CD4-positive, alpha-beta T cell treated with Interleukin-6 for 4 hours (primary cell): ENCODE measurements at places on chromosomes 1 and 21.

- no peak for DNase-seq
These were observed 12.6 kb downstream of the ETV3L start for GRCh38 chr1:157087030-157087429.

DNA sequence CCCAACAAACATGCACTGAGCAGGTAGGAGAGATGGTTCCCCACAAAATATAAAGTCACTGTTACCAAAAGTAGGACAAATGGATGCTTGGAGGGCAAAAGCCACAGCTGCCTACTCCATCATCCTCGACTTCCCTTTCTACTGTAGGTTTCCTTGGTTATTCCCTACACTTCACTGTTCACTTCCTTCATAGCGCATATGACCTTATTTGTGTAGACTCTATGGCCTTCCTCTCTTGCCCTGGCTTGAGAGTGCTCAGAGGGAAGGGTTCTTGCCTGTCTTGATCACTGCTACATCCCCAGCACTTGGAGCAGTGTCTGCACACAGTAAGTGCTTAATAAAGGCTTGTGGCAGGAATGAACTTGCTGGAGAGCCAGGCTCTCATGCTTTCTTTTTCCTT, 14.6 kb upstream of the TRNP1 start:
- no peak for DNase-seq

DNA sequence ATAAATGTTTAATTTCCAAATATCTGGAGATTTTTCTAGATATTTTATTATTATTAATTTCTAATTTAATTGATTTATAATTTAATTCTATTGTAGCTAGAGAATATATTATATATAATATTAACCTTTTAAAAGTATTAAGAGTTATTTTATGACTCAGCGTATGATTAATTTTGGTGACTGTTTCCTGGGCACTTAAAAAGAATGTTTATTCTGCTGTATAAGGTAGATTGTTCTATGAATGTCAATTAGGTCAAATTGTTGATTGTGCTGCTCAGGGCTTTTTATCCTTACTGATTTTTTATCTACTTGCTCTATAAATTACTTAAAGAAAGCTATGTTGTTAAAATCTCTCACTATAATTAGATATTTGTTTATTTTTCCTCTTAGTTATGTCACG, 20.1 kb upstream of the GJA8 start:
- DNase-seq, result no peak

GRCh38 chr1:185895208-185895900, 161.2 kb downstream of the HMCN1 start:
- DNase-seq, result no peak

DNA sequence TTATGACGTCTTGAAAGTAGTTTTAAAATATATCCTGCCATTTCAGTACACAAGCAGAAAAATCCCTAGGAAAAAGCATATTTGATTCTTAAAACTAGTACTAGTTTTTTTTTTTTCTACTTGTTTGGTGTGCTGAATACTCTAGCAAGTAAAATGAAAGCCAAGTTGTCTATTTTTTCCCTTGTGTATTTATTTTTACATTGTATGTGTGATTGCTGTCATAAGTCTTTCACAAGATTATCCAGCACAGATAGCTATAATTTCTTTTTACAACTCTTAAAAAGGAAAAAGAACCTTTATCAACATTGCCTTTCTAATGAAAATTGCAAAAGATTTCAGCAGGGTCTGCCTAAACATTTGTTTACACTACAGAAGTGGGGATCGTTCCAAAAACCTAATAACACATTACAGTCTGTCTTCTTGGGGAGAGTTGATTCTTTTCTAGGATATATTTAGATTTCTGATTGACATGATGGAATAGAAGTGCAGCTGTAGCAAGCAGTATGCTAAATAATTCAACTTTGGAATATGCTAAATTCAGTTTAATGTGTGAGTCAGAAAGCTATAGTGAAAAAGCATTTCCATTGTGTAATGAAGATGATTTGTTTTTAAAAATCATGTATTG, 2.5 kb downstream of the DR1 start:
- DNase-seq, result no peak

DNA sequence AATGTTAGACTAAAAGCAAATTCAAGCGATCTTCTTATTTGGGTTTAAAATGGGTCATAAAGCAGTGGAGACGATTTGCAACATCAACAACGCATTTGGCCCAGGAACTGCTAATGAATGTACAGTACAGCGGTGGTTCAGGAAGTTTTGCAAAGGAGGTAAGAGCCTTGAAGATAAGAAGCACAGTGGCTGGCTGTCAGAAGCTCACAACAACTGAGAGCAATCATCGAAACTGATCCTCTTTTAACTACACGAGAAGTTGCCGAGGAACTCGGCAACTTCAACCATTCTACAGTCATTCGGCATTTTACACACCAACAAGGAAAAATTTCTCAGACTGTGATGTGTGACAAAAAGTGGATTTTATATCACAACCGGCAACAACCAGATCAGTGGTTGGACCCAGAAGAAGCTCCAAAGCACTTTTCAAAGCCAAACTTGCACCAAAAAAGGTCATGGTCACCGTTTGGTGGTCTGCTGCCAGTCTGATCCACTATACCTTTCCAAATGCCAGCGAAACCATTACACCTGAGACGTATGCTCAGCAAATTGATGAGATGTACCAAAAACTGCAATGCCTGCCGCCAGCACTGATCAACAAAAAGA, 47.9 kb downstream of the ASH1L start:
- DNase-seq, result peak; percentile 38

- no peak for DNase-seq
These were observed 9.1 kb upstream of the GPR88 start for GRCh38 chr1:100528871-100529270.

DNA sequence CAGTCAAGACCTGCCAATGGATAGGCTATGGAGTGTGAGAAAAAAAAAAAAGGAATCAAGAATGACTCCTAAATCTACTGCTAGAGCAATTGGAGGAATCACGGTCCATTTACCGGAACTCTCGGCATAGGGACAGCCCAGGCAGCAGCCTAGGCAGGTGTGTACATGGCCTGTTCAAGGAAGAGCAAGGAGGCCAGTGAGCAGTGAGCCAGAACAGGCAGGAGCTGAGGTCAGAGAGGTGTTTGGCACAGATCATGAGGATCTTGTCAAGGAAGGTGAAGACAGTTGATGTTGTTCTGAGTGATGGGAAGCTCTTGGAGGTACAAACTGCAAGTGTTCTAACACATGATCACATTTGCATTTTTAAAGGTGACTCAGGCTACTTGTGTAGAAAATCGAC, 40.6 kb upstream of the HHAT start:
- DNase-seq, result no peak

GRCh38 chr1:221735999-221736398, 5.9 kb downstream of the DUSP10 start:
- DNase-seq, result no peak

GRCh38 chr1:15953791-15954241, 22.1 kb downstream of the ZBTB17 start:
- DNase-seq, result no peak

DNA sequence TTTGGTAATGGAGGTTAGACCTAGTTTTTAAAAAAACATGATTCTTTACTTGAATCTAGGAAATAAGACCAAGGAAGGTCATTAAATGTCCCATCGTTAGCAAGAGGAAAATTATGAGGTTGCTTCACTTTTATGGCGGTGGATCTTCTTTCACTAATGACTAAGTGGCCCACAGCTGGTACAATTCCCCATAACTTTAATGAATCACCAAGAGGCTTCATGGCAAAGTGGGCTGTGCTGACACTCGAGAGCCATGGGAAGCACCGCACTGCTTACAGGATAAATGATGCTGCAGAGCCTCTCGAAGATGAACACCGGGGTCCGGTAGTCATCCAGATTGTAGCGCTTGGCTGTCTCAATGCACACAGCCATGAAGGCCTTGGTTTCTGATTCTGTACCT, 108.8 kb downstream of the UBR4 start:
- no peak for DNase-seq

GRCh38 chr1:176609556-176610408, 146.8 kb downstream of the PAPPA2 start:
- DNase-seq, result no peak

GRCh38 chr1:240496941-240497340, 115.0 kb downstream of the GREM2 start:
- no peak for DNase-seq

DNA sequence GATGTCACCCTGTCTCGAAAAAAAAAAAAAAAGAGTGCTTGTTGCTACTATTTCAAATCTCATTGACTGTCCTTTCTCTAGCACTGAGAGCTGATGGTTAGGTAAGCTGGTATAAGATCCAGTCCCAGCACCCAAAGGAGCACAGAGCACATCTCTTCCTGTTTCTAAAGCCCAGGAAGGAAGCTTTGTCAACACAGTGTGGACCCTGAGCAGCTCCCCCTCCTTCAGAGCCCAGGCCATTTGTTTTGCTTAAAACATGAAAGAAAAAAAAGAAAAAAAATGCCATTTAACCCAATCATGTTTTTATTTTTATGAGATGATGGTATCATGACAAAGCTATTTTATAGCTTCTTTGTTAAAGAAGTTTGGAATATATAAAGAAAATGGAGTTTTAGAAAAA, 184.1 kb upstream of the DUSP10 start:
- DNase-seq, result no peak

- no peak for DNase-seq
These were observed 12.7 kb upstream of the TRAF3IP3 start for GRCh38 chr1:209743145-209743482.

- no peak for DNase-seq
These were observed 36.2 kb upstream of the CSF1 start for GRCh38 chr1:109874445-109874844.

DNA sequence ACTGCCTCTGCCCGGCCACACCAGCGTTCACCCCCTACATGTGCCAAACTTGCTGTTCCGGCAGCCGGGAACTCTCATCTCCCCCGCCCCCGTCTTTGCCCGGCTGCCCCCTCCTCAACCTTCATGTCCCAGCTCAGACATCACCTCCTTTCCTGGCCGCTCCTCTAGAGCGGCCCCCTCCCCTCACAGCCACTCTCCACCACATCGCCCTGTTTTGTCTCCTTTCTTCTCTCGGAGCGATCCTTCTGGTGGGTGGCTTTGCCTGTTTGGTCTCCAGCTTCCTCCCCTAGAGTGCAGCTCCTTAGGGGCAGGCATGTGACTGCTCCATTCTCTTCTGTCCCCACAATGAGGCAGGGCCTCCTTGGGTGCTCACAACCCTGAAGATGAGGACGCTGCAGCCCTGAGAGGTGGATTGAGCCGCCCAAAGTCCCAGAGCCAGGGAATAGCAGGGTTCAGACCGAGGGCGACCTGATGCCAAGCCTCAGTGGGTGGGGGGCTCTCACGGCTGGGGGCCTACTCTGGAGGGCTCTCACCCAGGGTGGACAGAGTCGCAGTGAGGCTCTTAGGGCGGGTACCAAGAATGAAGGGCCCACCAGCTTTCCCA, 44.9 kb upstream of the ECE1 start:
- no peak for DNase-seq

DNA sequence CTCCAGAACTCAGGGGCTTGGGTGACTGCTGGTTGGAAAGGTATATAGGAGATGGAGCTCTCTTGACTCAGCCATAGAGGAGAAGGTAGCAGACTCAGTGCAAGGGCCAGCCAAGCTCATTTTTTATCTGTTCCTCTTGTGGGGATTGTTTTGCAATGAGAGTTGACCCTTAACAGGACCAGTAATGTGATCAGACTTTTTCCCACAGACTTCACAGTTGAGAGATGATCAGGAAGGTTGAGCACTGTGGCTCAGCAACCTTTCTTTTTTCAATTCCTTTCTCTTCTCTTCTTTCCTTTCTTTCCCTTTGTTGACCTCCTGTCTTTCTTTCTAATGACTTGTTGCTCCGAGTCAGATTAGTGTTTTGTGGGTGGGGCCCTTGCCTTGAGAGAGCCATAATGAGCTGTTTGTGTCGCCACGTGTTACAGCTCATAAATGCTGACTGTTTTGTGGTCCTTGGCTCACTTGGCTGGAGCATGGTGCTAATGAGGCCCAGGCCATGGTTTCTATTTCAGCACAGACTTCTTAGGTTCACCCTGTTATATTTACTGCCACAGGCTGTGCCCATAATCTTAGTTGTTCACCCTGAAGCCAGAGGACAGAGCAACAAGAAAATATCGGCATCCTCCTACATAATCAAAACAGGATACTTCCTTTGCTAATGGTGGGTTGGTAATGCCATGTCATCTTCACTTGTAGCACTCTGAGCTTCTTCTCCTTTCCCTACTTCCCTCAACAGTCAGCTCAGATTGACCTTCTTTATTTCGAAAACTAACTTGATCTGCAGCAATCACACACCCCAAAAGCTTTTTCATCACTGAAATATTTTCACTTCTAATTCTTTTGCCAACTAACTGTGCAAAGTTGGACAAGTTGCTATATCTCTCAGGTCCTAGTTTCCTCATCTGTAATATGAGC, 13.9 kb downstream of the ADAM30 start:
- DNase-seq, result no peak

DNA sequence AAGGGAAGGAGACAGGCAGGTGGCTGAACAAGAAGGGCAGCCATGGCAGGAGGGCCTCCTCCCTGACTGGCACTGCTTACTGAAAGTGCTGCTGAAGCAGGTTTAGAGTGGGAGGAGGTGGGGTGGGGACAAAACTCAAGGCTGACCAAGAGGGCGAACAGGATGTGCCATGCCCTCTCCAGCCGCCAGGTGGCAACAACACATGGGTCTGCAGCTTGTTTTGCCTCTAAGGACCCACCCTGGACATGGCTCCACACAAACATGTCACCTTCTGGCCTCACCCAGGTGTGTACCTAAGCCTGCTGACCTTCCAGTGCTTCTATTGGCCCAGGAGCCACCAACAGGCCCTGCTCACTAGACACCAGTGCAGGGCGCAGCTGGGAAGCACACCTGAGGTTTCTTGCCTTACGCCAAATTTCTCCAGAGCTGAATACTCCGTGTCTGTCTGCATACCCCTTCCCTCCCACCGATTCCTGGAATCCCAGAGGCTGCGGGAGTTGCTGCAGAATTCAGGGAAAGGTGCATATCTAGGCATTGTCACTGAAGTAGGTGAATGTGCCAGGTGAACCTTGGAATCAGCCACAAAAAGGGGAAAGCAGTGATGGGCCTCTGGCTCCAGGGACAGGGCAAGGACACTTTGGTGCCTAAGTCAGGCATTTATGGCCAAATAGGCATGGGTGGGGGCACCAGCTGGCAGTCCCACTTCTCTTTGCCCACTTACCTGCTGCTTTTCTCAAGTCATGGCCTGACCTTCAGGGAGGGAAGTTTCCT, 5.3 kb downstream of the PSRC1 start:
- peak; percentile 72 for DNase-seq

DNA sequence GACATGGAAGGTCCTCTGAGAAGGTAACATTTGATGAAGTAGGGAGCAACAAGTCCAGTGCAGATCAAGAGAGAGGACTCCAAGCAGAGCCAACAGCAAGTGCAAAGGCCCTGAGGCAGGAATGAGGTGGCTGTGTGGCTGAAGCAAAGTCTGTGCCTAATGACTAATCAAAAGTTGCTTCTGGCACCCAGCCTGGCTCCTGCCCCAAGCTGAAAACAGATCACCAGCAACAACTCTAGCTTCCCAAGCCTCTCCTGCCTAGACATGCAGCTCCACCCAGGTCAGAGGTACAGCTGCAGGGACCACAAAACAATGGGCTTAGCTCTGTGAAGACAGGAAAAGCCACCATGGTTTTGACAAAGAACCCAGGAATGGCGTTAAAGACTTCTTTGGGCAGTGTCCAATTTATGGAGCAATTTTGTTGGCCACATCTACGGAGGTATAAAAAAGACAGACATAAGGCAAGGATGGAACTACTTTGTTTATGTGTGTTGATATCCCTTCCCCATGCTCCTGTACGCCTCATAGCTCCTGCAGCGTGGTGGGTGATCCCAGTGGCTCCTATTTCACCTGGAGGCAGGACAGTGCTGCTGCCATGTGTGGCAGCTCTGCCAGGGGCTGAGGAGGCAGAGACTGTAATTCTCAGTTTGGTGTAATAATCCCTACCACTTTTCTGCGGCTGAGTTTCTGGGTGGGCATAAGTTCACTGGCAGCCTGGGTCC, 26.4 kb upstream of the IGSF3 start:
- no peak for DNase-seq
